ENCODE measurements at places on chromosomes 6 and 20.

DNA sequence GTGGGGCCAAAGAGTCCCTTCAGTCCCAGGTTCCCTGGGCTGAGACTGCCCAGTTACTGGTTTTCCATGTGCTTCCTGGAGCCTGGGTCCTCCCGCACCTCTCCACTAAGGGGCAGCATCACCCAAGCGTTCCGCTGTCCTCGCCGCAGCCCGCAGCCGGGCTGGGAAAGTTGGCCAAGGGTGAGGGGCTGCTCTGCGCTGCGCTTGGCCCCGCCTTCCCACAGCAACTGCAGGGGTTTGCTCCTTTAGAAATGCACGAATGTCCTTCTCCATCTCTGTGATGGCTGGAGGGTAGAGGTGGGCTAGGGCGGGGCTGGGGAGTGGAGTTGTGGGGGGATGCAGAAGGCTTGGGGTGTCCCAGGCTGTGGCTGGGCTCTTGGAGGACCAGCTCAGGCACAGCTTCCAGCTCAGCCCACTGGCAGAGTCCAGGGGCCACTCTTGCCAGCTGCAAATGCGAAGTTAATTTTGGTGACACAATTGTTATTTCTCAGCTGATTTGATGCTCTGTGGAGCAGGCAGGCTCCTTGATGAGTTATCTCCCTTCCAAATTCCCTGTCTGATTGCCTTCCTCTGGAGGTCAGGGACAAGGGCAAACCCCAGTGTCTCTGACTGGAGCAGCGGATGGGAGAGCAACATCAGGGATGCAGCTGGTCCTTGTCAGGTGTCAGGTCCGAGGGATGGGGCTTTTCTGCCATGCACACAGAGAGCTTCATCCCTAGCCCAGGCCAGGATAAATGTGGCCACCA, 63.2 kb downstream of the NOL4L start:
- DNase-seq, result peak; percentile 57

GRCh38 chr6:160998766-160999165, 7.2 kb downstream of the MAP3K4 start:
- no peak for DNase-seq

- DNase-seq, result no peak
Measured at GRCh38 chr20:62844182-62844581, 17.4 kb downstream of the TCFL5 start.

DNA sequence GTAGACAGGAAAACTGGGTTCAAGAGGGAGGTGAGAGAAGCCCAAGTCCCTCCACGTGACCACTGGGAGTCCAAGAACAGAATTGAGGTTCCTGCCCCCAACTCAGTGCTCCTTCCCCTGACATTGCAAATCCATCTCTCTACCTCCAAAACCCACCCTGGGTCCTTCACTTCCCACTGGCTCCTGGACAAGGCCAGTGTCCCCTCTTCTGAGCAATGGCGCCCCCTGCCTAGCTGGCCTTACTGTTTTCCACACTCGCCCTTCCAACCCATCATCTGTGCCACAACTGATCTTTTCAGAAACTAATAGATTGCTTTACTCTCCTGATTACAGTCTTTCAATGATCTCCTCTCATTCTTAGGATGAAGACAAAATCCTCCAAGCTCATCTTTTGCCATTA, 200.3 kb downstream of the ANKRD60 start:
- no peak for DNase-seq

DNA sequence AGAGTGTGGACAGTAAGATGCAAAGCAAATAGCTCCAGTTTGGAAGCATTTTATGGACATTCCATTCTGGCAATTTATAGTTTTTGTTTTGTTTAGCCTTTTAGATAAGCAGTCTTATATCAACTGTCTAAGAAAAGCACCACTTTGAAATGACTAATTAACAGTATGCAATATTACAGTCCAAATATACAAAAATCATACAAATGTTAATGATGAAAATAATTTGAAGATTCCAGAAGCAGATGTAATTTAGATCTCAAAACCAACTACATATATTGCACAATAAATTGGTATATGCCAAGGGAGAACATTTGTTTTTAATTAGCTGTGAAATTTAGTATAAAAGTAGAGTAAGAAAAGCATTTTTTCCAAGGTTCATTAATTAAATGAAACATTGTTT, 158.8 kb downstream of the KIF6 start:
- DNase-seq, result no peak

- DNase-seq, result no peak
Measured at GRCh38 chr6:97133067-97133466, 149.9 kb downstream of the MMS22L start.

GRCh38 chr20:14929388-14929787, 592.0 kb upstream of the FLRT3 start:
- DNase-seq, result no peak

GRCh38 chr6:112044856-112045255, 9.0 kb upstream of the CCN6 start:
- DNase-seq, result no peak

- no peak for DNase-seq
Measured at GRCh38 chr6:129730477-129731165, 20.6 kb upstream of the ARHGAP18 start.

DNA sequence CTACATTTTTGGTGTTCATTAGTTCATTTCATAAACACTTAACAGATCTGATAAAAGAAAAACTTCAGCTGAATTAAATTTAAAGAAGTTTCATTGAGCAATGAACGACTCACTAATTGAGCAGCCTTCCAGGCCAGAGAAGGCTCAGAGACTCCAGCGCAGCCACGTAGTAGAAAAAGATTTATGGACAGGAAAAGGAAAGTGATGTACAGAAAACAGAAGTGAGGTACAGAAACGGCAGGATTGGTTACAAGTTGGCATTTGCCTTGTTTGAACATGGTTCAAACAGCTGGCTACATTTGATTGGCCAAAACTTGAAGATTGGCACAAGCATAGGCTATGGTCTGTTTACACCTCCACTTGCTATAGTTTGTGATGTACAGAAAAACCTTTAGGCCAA, 166.3 kb upstream of the DTNBP1 start:
- DNase-seq, result no peak

- DNase-seq, result no peak
Measured at GRCh38 chr6:11389977-11390376, 147.6 kb upstream of the TMEM170B start.

DNA sequence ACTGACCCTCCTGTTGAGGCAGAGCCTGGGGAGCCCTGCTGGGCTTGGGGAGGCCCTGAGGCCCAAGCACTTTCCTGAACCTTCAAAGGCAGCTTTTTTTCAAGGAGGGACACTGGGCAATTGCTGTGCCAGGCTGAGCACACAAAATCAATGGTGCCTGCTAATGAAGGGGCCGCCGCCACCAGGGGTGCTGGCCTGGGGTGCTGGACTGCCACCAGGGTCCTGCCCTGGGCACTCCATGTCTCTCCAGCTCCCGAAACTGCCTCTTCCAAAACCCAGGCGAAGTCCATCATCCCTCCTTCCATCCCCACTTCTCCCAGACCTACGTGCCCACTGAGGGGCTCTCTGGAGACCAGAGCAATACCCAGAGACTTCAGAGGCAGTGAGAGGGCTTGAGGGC, 145.6 kb downstream of the GRM4 start:
- DNase-seq, result no peak

GRCh38 chr6:31906122-31906521, 4.2 kb upstream of the ZBTB12 start:
- DNase-seq, result no peak

GRCh38 chr6:39188098-39188450, 41.2 kb downstream of the KCNK5 start:
- DNase-seq, result no peak

DNA sequence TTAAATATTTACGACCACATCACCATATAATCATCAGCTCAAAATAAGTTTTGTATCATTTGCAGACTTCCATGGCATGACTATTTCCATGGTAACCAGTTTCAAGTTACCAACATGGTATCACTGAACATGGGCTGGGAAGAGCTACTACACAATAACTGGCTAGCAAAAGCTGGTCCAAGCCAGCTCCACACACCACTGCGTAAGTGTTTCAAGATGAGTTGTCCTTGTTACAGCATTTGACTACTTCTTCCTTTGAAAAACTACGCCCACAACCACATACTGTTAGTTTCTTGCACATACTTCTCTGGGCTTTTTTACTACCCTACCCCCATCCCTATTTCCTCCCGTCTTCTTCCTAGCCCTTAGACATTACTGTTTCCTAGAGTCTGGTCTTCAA, 8.5 kb downstream of the CD164 start:
- DNase-seq, result no peak

DNA sequence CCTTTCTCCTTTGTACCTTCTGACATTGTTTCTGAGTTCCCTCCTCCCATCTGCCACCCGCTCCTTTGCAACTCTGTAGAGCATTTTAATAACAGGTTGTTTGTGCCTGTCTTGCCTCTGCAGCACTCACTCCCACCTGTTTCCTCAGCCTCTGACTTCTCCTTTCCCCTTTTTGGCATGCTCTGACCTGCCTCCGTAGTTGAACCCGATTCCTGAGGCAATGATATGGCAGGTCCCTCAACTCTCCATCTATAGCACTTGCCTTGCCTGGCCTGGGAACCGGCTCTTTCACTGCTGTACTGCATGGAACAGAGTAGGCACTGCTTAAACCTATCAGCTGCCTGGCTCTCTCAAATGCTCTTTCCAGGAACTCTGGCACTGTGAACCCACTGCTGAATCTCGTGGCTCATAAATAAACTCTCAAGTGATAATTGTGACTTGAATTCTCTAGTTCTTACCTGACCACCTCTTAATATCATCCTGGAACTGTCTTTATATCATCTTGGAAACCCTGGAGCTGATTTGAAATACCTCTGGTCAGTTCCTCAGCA, 50.3 kb downstream of the UTRN start:
- DNase-seq, result no peak

DNA sequence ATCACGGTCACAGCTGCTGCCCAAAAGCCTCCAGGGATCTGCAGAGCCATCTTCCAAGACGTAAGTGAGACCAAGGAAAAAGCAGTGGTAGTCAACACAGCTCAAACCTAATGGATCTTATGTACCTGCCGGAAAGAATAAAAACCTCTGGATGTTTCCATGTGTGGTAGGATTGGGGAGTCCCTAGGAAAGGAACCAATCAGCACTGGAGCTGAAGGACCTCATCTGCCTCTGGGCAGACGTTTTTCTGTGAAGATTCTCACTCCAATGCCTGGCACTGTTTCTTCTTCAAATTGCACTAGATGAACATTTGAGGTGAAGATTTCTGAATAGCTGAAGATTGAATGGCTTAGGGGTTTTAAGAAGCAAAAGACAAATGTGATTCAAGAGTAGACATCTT, at the start of gene HLA-DQB2:
TSS of gene HLA-DQB2 (minus strand) at position 112 of the 400 bp plus-strand sequence. CDS start at position 50, 62 bp downstream.
- DNase-seq, result no peak

Measured in effector CD8-positive, alpha-beta T cell (primary cell).